ENCODE measurements at places on chromosomes 2 and 18. TPM values are rescaled to one million over a fixed set of nuclear protein-coding genes. Genes with fewer than 3 reads are reported as not detected.

Gene CROCC2
- total RNA-seq: 0.41 TPM

Gene MBOAT2
- total RNA-seq: 18.1 TPM

Gene DTNA
- total RNA-seq: 34.3 TPM

Gene MTLN
- total RNA-seq: 38.6 TPM

Gene ABCG5
- total RNA-seq: not detected

Gene ANKRD53
- total RNA-seq: 6.5 TPM

Gene SLC9A4
- not detected for total RNA-seq

Gene MC2R
- total RNA-seq: not detected

Gene FBXO41
- total RNA-seq: 0.18 TPM

Gene ZNF396
- 2.0 TPM for total RNA-seq

Gene GAL3ST2
- total RNA-seq: 0.25 TPM

Gene LRP1B
- total RNA-seq: 0.36 TPM

Gene NETO1
- not detected for total RNA-seq

Gene SNORC
- total RNA-seq: 0.72 TPM

Gene CD8B2
- total RNA-seq: not detected

Gene DNAJC5G
- total RNA-seq: not detected

Gene OTOS
- total RNA-seq: not detected

Gene MOGAT1
- not detected for total RNA-seq

Gene TBC1D8
- 21.3 TPM for total RNA-seq

Gene CNDP1
- total RNA-seq: not detected

Gene KCNIP3
- 2.9 TPM for total RNA-seq

Gene RUFY4
- total RNA-seq: not detected

Gene CDK15
- 4.5 TPM for total RNA-seq

Gene HAAO
- 0.90 TPM for total RNA-seq

Gene RFX8
- total RNA-seq: 24.1 TPM

Gene CPLX4
- not detected for total RNA-seq

Gene IL1RN
- 1.1 TPM for total RNA-seq

Gene C18orf54
- 12.7 TPM for total RNA-seq

Gene C2orf78
- not detected for total RNA-seq

Gene PDE11A
- total RNA-seq: not detected

Gene MSTN
- total RNA-seq: 0.08 TPM

Gene CACNB4
- total RNA-seq: 4.8 TPM

Gene SULT1C4
- 0.33 TPM for total RNA-seq

Gene UGT1A9
- not detected for total RNA-seq

Gene GAREM2
- 0.57 TPM for total RNA-seq

All from fibroblast of the aortic adventitia (primary cell).